ENCODE measurements at places on chromosomes 5 and 9.
A peak's percentile ranks its signal among the peaks of the same experiment; 100 is the strongest.

GRCh38 chr9:76424491-76424890 lies 30.3 kb upstream of the RFK start:
- no peak for DNase-seq

DNA sequence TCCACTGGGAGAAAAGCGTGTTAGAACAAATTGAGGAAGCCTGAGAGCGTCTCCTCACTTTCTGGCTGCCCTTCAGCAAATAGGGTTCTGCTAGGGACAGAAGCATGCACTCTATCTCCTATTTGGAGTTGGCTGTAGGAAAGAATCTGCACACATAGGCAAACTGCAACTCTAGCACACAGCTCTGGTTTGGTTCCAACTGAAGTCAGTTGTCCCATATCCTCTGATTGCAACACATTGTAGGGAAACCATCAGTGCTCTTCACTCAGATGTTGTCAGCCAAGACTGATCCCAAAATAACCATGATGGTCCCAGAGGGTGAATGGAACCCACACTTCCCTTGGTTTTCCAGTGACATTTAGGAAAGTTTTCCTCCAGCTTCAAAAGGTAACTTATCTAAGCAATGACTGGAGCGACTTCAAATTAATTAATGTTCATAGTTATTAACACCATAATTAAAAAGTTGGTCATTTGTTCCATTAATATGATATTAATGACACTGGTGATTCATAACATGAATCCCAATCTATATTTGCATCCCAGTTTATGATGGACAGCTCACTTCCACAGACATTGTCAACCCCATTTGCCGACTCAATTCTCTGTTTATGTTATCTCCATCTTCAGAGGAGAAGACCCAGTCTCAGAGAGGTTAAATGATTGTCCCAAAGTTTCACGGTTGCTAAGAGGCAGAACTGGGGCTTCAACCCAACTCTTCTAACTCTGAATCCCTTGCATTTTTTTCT lies 136.7 kb upstream of the ZNF462 start:
- DNase-seq = no peak

DNA sequence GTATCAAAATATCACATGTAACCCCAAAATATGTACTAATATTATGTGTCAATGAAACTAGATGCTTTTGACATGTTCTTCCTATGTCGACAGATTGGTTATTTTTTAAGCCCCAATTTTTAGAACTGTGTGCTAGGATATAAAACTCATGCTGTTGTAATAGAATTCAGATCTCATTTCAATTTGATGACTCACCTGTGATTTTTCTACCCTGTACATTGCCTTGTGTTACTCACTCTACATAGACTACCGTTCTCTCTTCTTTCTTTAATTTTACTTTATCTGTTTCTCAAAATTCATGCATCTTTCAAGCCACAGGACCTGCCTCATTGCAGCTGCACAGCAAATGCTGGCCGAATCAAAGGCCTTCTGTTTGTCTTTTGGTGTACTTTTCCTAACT lies 284.5 kb downstream of the MAT2B start:
- DNase-seq = no peak

GRCh38 chr5:180639741-180640610 lies 9.4 kb downstream of the FLT4 start:
- DNase-seq = no peak

- DNase-seq = no peak
These were observed 481.9 kb downstream of the CTNND2 start for GRCh38 chr5:11422342-11422741.

GRCh38 chr9:120924698-120925534 lies 1.7 kb downstream of the TRAF1 start:
- no peak for DNase-seq

GRCh38 chr5:80986382-80986781 lies 26.2 kb downstream of the RASGRF2 start:
- DNase-seq = no peak

DNA sequence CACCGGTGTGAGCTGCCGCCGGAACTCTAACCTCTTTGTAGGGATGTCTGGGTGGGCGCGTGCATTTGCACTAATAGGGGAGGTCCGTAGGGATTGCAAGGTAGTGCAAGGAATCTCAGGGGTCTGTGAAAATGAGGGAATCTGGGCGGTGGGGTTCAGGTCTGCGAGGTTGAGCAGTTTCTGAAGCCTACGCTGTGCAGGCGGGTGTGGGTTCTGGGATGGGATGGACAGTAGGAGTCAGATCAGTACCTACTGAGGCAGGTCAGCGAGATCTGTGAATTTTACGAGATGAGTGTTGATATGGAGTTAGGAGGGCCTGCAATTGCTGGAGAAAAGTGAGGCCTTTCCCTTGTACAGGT lies 856 bp upstream of the ATOSB start:
- DNase-seq = no peak

DNA sequence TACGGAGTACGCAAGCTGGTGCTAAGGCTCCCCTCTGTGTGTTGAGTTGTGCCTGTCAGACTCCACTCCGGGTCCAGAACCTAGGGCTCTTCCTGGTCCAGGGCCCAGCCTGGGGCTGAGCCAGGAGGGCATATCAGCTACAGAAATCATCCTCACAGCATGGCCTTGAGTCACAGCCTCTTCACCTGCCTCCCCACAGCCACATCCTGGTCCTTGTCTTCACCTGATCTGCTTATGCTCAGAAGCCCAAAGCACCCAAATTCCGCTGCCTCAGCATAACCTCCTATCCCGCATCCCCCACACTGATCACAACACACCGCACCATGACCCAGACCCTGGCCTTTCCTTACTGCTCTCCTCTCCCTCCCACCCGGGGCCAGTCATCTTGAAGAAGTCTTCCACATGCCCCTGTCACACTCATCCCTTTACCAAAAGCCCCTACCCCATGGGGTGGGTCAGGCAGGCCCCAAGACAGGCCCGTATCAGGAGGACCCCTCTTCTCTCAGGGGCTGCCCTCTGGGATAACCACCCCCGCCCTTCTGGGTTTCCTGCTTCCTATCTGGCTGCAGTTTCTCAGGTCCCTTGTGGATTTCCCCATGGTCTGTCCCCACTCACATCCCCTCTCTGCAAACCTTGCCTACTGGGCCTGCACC lies 1.3 kb upstream of the IL3 start:
- no peak for DNase-seq

DNA sequence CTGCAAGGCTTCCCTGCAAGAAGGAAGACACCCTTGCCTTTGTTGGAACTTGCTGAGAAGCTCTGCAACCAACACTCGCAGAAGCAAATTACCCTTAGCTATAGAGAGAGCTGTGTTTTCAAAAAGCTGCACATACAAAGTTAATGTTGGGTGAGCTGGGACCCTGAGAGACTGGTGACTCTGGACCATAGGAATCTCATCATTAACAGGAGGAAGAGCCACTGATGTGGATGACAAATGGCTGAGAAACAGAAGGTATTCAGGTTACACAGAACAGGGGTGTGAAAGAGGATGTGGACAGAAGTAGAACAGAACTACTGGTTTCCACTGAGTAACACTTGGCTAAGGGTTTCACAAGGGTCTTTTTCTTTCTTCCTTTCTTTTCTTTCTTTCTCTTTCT lies 493.5 kb downstream of the IRX1 start:
- DNase-seq = no peak

GRCh38 chr5:110092955-110093785 lies 403.4 kb downstream of the MAN2A1 start:
- DNase-seq = no peak

- peak; percentile 87 for DNase-seq
These were observed 129.1 kb downstream of the KCNIP1 start for GRCh38 chr5:170632985-170633234.

DNA sequence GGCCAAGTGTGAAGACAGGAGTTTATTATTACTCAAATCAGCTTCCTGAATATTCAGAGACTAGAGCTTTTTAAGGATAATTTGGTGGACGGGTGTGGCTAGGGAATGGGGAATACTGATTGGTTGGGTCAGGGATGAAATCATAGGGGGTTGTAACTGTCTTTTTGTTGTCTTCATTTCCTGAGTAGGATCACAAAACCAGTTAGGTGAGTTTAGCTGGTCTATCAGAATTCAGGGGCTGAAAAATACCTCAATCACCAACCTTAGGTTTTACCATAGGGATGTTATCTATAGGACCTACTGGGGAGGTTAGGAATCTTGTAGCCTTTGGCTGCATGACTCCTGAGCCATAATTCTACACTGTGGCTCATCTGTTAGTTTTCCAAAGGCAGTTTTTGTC lies 235.8 kb downstream of the YTHDC2 start:
- DNase-seq = no peak

DNA sequence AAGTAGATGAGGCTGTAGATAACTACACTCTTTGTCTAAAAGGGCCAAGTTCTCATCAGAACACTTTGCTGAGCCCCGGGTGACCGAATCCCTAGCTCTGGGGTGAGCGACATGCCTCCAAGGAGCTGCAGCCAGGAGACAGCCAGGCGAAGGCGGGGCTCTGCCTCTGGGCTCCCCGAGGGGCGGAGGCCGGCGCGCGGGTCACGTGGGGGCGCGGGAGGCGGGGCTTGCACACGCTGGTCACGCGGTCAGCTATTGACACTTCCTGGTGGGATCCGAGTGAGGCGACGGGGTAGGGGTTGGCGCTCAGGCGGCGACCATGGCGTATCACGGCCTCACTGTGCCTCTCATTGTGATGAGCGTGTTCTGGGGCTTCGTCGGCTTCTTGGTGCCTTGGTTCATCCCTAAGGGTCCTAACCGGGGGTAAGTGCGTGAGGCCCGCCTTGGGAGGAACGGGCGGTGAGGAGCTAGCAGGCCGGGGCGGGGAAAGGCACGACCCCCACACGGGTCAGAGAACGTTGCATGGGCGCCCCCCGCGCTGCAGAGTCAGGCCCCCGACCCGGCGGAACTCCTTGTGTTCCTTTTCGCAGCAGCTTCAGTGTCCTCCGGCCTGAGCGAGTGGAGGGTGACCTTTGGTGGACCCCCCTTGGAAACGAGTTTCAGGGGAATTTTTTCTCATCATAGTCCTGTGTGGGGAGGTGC lies at the start of gene ATP6V0E1:
ATP6V0E1 (plus strand) TSS at position 230 of the 702 bp plus-strand sequence; CDS start at position 320, 90 bp downstream.
- DNase-seq = peak; percentile 98

DNA sequence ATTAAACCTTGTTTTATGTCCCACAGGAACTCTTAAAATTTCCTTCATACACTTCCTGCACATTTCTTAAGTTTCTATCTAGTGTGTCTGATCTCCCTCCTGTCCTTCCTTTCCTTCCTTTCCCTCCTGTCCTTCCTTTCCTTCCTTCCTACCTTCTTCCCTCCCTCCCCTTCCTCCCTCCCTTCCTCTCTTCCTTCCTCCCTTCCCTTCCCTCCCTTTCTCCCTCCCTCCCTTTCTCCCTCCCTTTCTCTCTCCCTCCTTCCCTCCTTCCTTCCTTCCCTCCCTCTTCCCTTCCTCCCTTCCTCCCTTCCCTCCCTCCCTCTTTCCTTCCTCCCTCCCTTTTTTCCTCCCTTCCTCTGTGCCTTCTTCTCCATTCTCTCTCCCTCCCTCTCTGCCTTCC lies 414.9 kb downstream of the ENC1 start:
- no peak for DNase-seq

DNA sequence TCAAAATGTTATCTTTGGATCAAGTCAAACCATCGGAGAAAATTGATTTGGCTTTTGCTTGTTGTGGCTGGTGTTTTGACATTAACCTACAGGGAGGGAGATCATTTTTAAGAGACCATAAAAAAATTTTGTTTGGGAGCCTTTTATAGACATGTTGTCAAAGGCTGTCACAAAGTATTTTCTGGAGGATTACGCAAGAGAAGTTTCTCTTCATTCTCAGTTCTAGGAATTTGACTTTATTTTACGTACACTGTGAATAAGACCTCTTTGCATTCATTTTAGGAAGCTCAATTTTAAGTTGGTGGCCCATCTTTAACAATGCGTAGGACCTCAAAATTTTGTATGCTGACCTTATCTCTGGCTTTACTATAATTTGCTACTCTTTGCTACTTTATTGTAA lies 50.2 kb upstream of the SLC44A1 start:
- DNase-seq = no peak

DNA sequence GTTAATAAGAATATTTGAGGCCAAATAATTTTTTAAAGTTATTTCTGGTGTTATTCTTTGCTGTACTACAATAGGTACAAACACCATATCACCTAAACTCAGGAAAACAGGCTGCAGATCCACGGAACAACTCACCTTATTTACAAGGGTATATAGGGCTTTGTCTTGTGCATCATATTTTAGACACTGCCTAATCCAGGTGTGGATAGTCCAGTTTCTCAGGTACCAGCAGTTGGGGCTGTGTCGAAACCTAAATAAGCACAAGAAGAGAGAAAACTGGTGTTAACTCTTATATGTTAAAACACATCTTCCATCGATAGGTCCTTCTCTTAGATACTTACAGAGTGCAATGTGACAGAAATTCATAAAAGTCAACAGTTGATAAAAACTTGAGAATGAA lies 82.2 kb downstream of the MRPS27 start:
- DNase-seq = no peak

- DNase-seq = peak; percentile 68
These were observed 47.1 kb upstream of the POU4F3 start for GRCh38 chr5:146291421-146292074.

DNA sequence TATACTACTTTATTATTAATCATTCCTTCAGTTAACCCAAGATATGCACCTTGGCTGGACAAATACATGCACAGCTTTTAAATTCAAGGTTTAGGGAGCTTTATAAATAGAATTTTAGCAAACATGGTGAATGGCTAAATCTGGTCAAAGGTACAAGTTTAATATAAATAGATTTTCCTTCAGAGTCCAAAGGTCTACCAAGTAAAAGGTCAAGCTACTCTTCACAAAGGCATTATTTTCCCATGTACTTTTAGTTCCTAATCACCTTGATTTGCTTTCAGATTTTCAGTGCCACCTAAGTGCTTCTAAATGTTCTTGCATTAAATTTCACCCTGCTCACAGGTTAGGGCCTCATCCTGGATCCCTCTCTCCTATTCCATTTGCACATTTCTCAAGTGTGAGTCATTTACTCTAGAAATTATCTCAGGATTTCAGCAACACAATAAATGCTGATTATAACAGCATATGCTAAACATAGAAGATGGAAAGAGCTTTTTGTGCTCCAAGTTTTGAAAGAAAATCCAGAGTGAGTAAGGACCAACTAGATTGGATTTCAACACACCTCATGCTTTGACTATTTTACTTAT lies 459.4 kb upstream of the ITGA1 start:
- DNase-seq = no peak

DNA sequence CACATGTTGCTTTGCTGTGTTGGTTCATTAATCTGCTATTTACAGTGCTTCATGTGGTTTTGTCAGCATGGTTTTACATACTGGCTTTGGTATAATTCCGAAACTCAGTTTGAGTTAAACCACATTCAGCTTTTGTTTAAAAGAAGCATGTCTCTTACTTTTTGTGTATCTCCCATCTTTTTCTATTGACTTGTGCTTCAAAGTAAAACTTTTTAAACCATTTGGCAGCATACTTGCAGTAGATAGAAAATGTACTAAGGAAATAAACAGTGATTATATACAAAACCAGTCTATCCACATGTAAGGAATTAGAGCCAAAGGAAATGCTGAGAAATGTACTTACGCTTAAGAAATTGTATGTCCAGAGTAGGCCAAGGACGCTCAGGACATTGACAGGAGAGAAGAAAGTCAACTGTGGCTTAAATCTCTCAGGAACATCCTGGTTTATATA lies 286.9 kb downstream of the ARHGEF28 start:
- no peak for DNase-seq

DNA sequence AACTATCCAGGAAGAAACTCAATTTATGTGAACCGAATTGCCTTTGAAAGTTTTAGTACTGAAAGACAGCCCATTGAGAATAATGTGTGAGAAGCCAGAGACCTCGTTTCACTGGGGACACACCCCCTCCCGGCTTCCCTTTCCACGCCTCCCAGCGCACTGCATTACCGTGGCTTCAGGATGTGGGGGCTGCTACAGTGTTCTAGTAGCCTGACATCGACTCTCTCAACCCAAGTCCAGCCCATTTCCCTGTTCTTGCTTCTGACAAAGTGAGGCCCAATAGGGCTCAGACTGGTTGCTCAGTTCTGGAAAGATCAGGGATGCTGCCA lies 3.5 kb downstream of the PAX5 start:
- DNase-seq = no peak

GRCh38 chr9:34409154-34409553 lies 32.5 kb upstream of the MYORG start:
- DNase-seq = no peak

All from GM03348 (cell line).